ENCODE measurements at places on chromosomes 2 and 18.

DNA sequence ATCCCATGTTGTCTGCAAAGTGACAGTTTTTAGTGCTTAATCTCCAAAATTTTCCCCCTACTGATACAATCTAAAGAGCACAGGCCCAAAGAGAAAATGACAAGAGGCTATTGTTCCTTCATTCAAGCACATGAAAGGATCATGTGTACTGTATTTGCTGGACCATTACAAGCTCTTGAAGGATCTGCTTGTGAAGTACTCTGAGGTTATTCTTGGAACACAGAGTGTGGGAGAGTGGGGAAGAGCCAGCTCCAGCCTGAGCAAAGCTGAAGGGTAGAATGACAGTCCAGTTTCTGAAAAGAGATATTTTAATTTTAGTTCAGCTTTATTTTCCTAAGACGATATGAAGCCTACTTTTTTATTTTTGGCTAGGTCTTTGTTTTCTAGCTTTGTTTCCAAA lies 112.2 kb downstream of the GALNT3 start:
- no peak for DNase-seq

GRCh38 chr2:54073796-54074195 lies 41.6 kb upstream of the ACYP2 start:
- peak; percentile 45 for DNase-seq

- DNase-seq, result no peak
These were observed 75.8 kb upstream of the ARL5A start for GRCh38 chr2:151904021-151904420.

GRCh38 chr18:59063300-59063906 lies 76.3 kb upstream of the SEC11C start:
- DNase-seq, result no peak

GRCh38 chr2:96626553-96626942 lies 11.6 kb downstream of the KANSL3 start:
- DNase-seq, result no peak

GRCh38 chr2:79025421-79025820 lies at the start of gene REG3G:
REG3G (plus strand) TSS chr2:79025702; CDS start chr2:79026094, 392 bp downstream.
- DNase-seq, result no peak

DNA sequence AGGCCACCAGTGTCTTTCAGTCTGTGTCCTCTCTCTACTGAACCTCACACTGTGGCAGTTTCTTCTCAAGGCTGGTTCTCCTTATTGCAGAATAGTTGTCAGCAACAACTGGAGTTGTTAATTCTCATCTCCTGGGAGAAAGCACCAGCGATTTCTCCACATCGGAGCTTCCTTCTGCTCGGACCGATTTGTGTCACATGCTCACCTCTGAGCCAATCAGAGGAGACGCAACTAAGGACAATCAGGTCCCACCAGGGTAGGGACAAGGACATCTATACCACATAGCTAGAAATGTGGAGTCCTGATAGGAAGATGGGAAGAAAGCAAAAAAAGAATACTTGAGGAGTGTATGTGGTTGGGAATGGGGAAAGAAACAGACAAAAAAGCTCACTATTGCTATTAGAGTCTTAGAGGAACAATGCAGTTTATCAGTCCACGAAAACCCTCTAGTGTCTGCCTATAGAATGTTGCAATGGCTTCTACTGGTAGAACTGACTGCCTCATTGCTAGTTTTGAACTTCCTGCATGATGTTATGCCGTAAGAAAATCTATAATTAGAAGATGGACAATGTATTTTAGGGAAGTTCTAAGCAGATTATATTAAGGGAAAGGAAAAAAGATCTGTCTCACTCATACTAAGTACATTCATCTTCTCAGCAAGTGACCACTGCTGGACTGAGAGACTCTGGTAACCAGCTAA lies 169.7 kb downstream of the CDCA7 start:
- no peak for DNase-seq

GRCh38 chr18:59062643-59063006 lies 77.1 kb upstream of the SEC11C start:
- DNase-seq, result no peak

DNA sequence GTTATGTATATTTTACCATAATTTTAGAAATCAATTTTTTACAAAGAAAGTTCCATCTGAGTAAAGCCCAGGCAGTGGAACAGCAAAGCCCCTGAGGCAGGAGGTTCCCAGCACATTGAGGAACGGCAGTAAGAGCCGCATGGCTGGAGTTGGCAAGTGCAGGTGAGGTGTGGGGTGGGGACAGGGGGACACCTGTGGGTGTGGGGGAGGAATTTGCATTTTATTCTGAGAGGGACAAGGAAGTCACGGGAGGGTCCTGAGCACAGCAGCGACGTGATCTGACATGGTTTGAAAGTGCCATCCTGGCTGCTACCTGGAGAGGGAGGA lies 16.1 kb upstream of the ADI1 start:
- no peak for DNase-seq

GRCh38 chr18:49486606-49486952 lies 455 bp downstream of the C18orf32 start:
- DNase-seq, result no peak

GRCh38 chr18:7104649-7105048 lies 12.9 kb downstream of the LAMA1 start:
- no peak for DNase-seq

DNA sequence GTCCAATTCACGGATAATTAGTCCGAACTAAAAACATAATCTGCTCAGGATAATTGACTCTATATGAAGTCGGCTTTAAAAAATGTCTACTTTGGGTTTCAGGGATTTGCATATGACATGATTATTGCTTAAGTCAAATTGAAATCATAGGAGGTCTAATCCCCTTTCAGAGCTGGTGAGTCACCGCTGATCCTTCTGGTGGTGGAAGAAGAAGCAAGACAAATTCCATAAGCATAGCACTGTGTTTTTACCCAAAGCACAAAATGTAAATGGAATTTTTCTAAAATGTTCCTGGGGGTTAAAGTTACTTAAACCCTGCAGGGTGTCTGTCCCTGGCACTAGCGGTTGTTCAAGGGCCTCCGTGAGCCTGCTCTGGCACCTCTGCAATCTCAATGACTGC lies 460.2 kb downstream of the LRATD1 start:
- no peak for DNase-seq

- DNase-seq, result no peak
These were observed 6.2 kb downstream of the KCNIP3 start for GRCh38 chr2:95303191-95303919.
